ENCODE measurements at places on chromosomes 7 and 10.

GRCh38 chr10:108069096-108069495 lies 904.6 kb upstream of the SORCS1 start:
- DNase-seq = no peak

- DNase-seq = no peak
Measured at GRCh38 chr10:24901686-24902399, 50.6 kb downstream of the PRTFDC1 start.

DNA sequence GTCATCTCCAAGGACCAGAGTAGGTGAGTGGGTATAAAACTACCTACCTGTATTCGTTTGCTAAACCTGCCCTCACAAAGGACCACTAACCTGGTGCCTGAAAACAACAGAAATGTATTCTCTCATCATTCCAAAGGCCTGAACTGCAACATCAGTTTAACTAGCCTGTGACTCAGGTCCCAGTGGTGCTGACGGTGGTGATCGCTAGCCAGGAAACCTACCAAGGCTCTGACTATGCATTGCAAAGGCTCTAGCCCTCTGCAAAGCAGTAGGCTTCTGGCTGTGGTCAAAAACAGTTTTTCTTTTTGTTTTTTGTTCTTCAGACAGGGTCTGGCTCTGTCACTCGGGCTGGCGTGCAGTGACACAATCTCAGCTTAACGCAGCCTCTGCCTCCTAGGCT lies 107.5 kb downstream of the NPTX2 start:
- no peak for DNase-seq

DNA sequence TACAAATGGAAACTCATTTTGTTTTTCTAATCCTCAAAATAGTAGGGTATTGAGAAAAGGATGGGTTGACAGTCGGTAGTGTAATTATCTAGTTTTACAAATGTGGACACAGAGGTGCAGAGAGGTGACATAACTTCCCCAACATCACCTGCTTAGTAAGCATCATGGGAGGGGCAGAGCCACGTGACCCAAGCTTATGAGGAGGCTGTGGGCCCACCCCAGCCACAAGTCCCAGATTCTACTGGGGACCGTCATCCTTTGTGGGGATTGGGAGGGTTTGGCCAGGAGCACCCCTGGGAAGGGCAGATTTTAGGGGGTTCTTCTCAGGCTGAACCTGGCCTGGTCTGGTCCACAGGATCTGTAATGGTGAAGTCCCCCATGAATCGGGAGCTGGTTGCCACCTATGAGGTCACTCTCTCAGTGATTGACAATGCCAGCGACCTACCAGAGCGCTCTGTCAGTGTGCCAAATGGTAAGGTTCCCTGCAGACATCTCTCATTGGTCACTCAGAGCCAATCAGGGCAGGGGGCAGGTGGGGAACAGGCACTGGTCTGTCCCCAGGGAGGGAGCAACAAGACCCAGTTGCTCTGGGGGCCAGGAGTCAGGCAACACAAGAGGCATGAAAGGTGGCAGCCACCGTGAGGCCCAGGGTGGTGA lies 23.6 kb upstream of the VSIR start:
- no peak for DNase-seq

GRCh38 chr7:112784603-112785002 lies 5.6 kb downstream of the TMEM168 start:
- DNase-seq = no peak

DNA sequence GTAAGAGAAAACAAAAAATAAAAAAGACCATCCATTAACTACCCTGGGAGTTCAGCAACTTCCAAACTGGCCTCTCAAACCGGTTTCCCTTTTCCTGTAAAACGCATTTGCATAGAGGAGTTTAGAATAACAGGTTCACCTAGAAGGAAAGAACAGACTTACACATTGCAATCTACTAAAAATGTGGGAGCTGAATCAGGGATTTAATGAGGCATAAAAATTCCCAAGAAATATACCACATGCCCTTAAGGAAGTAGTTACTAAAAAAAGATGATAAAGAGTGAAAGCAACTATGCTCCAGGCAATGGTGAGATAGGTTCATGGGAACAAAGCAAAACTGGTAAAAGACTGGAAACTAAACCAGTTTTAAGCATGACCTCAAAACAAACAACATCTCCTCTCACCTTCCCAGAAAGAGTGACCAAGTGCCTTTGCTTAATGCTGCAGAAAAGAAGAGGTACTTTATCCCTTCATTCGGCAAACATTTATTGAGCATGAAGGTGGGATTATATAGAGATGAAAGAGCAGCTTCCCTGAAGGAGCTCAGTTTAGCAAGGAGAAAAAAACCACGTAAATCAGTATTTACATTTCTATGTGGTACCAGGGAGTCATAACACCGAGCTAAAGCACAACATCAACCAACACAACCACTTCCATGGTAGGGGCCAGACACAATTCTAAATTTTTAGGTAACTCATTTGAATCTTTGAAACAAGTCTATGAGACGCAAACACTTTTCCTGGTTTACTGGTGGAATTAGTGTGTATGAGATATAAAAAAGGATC lies 152.8 kb downstream of the SGMS1 start:
- DNase-seq = no peak

DNA sequence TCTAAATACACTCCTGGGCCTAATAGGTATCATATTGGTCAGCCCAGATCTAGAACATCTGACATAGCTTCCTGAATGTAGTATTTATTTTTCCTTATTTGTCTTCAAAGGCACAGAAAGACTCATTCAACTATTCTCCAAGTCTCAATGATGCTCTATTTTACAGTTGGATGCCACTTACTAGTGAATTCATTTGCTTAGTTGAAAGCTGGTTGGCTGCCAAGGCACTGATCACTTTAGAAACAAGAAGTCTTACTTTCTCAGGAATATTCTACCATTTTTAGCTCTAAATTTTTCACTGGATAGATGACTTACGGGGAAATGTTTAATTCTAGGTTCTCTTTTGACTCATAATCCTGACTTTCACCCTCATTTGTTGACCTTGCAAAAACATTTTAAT lies 863.4 kb downstream of the SORCS1 start:
- no peak for DNase-seq

GRCh38 chr10:124144536-124144935 lies 51.1 kb upstream of the CHST15 start:
- DNase-seq = no peak

DNA sequence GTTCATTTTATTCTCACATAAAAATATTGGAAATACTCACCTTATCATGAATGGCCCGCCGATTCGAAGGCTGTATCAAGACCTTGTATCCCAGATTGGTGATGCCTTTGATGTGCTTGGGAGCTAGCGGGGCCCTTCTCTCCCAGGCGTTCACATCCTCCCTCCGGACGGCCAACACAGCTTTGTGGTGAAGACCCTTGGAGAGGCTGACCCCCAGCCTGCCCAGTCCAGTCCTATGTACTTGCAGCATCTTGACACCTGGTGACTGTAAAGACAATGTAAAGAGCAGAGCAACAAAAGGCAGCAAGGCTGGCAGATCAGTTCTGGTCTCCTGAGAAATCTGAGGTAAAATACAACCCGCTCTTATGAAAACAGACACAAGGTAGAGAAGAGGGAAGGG lies 10.6 kb downstream of the AASS start:
- no peak for DNase-seq

GRCh38 chr10:103224133-103224532 lies 21.6 kb upstream of the RPEL1 start:
- no peak for DNase-seq

DNA sequence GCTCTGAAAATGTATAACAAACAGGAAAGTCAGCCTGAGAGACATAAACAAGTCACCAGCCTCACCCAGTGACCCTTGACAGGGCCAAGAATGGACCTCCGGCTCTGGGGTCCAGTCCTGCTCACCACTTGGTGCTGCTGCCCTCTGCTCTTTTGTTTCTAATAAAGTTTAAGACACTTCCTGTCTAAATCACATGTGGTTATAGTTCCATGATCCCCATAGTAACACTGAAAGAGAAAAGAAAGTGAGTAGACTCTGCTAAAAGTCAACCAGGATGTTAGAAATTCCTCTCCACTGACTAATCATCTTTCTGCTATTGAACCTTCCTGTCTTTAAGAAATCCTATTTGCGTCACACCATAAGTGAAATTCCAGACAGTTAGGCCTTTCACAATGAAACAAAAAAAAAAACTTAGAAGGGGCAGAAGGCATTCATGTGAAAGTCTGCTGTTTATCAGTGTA lies 179.2 kb upstream of the BET1 start:
- no peak for DNase-seq

- DNase-seq = no peak
Measured at GRCh38 chr10:114684084-114684821, 26.2 kb upstream of the ABLIM1 start.

DNA sequence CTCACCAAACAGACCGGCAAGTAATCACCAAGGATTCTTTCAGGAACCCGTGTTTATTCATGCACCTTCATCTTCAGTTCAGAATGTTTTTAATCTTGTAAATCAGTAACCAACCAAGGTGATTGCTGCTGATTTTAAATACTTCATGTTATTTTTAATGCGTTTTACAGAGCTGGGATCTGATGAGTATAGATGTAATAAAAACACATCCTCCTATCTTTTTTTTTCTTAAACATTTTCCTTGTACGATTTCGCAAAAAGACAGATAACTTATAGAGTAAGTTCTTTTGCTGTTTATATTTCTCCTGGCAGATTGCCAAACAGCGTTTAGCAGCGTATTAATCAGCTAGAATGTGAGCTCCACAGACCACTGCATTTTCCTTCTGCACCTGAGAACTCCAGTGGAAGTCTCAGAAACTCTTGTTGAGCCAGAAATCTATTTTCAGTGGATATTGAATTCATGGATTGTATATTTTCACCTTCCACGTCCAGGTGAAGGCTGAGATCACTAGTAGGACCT lies 397.8 kb upstream of the NRP1 start:
- no peak for DNase-seq

Data from activated CD8-positive, alpha-beta memory T cell treated with anti-CD3 and anti-CD28 coated beads for 1 hour (primary cell).